ENCODE measurements at places on chromosomes 7 and 10.

DNA sequence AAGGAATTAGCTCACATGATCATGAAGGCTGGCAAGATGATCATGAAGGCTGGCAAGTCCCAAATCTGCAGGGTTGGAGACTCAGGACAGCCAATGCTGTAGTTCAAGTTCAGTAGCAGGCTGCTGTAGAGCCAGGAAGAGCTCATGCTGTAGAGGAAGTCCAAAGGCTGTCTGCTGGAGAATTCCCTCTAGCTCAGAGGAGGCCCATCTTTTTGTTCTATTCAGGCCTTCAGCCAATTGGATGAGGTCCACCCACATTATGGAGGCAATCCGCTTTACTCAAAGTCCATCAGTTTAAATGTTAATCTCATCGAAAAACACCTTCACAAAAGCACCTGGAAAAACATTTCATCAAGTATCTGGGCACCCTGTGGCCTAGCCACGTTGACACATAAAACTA, 24.8 kb upstream of the FAM171A1 start:
- DNase-seq, result no peak

- DNase-seq, result no peak
Observed at GRCh38 chr10:122132331-122132755, 138.8 kb upstream of the BTBD16 start.

GRCh38 chr10:84537447-84537931, 209.1 kb downstream of the CCSER2 start:
- DNase-seq, result peak; percentile 44

DNA sequence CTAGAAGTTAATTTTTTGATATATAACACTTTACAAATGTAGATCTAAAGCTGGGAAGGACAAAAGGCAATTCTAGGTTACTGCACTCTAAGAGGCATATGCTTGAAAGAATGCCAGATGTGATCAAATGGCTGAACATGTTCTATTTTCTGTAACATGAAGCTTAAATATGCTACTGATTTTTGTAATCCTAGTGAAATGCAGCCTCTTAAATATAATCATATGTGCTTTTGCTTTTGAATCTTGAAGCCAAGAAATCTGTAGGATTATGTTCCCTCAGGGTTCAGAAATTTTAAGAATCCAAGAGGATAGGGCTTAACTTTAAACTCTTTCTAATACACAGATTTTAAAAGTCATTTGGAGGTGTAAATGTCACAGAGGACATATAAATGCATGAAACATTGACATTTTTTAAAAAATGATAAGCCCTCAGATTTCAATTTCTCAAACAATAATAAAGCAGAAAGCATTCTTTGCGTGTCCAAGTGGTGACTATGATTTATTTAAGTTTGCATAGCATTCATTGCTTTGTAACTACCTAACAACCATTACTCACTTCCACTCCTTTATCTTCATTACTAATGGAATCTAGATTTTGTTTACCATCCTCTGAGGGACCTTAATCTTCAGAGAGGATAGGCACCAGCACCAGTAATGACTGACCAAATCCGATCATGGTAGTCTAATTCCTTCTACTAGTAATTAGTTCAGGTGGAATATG, 170.4 kb downstream of the MAGI2 start:
- peak; percentile 39 for DNase-seq

- DNase-seq, result no peak
Observed at GRCh38 chr7:95316588-95316987, 7.7 kb downstream of the PON1 start.

DNA sequence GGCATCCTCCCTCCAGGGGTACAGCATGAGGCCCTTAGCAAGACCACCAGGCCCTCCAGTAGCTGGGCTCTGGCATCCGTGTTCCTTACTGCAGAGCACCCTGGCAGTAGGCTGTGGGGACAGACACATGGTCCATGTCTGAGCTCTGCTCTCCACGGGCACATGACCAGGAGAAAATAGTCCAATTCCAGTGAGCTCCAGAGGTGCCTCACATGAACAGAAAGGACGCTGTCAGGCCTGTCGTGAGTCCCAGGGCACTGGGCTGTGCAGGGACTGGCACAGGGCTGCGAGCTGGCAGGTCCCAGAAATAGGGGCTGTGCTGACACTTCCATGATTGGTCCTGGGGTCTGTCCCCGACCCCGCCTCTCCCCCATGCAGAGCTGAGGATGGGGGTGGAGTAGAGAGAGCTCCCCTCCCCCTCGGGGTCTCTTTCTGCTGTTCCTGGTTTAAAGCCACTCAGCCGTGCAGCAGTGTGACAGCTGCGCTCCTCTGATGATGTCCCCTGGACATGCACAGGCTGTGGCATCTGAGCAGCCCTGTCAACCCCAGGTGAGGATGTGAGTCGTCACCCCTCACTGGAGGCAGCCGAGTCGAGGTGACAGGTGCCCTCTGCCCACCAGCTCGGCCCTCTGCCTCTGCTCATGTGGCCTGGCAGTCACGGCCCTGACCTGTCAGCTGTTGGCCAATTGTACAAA, 25.2 kb upstream of the ZNF488 start:
- peak; percentile 4 for DNase-seq

GRCh38 chr7:130865408-130866236, 131.6 kb upstream of the KLF14 start:
- no peak for DNase-seq

DNA sequence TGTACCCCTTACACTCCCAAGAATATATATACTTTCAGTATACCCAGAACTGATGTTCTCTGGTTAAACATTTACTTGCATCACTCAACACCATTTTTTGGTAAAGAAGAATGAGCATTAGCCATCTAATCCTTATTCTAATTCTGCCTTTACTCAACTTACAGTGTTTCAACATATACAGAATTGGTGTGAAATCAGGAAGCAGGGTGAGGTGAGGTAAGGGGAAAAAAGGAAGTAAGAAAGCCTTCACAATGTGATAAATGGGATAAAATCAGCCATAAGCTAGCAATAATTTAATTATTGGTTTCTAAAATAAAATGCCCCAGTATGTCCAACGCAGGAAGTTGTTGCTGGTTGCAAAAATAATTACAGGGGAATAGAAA, 605.4 kb downstream of the KCNMA1 start:
- DNase-seq, result no peak

DNA sequence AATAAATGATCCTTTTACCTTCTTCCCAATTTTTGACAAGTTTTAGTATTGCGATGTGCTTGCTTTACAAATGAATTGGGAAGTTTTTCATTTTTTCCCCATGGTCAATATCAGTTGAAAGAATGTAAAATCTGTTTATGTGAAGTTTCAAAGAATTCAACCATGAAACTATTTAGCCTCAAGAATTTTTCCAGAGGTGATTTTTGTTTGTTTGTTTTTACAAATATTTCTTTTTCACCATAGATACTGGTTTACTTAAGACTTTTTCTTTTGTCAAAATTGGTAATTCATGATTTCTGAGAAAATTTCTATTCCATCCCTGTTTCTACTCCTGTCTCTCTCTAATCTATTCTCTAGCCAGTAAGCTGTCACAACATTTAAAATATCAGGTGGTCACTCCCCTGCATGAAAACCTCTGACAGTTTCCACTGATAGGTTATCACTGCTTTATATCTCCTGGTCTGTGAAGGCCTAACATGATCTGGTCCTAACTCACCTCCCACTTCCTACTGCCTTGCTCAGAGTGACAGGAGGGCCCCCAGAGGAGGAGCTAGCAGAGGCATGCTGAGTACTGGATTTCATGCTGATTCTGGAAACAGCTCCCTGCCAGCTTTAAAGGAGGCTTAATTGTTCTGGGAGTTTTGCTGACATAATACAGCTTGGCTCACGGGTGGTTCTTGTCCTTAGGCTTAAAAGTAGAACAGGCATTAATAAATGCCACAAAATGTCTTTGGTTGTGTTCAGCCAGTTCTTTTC, 7.6 kb upstream of the ARMS2 start:
- no peak for DNase-seq

DNA sequence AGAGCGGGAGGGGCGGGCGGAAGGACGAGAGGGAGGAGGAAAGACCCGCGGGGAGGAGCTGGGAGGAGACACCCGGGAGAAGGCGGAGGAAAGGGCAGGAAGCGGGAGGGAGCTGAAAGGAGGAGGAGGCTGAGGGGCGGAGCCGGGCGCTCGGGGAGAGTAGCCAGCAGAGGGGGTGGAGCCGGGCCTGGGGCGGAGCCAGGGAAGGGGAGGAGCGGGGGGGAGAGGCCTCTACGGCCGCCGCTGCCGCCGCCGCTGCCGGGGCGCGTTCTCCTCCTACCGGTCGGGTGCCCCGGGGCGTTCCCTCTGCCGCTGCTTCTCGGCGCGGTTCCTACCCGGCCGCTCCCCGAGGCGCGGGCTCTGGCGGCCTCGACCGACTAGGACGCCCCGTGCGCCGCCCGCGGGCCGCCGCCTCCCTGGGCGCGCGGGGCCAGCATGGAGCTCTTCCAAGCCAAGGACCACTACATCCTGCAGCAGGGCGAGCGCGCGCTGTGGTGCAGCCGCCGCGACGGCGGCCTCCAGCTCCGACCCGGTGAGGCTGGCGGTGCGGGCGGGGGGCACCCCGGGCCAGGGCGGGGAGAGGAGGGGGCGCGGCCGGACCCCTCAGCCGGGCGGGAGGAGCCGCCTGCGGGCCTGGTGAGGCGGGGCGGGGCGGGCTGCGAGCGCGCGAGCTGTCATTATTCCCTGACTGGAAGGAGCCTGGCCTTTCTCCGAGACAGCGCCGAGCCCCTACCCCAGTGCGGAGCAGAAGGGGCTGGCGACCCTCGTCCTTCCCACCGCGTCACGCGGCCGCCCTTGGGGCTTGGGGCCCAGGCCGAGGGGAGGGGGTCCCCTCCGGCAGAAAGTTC, at the start of gene INPP5F:
Gene INPP5F, plus strand, starts transcription at position 223 of the 848 bp plus-strand sequence. Its CDS starts 213 bp downstream, at position 436.
- DNase-seq, result peak; percentile 70

DNA sequence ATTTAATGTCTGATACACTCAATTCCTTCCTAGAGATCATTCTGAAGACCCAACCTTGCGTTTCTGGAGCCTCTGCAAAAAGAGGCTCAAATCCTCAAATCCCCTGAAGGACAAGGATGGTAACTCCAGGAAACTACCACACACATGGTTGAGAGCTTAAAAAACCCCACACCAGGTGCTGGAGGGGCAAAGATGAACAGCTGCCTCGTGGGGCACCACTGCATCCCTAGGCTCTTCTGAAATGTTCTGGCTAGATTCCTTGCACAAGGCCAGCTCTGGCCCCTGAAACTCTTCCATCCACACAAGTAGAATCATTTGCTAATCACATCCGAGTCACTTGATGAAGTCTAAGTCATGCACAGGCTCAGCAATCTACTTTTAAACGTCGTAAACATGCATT, 286.6 kb downstream of the ELMO1 start:
- DNase-seq, result no peak

GRCh38 chr7:134669845-134670373, 23.3 kb downstream of the BPGM start:
- no peak for DNase-seq

GRCh38 chr7:139124084-139124914, 14.8 kb upstream of the ZC3HAV1 start:
- DNase-seq, result no peak

GRCh38 chr10:60384011-60384410, 5.7 kb downstream of the ANK3 start:
- no peak for DNase-seq

DNA sequence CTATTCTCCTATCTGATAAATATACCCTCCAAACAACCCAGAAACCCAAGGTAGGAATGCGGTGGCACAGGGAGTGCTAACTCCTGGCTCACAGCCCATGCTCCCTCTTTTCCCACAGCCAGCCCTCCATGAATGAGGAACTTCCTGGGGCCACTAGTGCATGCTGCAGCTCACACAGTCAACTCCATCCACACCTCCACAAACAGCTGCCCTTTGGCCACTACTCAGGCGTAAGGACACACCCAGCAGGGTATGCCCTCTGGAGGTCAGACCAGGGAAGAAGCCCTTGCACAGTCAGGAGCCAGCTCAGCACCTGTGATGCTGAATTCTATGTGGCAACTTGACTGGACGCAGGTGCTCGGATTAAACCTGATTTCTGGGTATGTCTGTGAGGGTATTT, 85.2 kb upstream of the PIK3CG start:
- no peak for DNase-seq

DNA sequence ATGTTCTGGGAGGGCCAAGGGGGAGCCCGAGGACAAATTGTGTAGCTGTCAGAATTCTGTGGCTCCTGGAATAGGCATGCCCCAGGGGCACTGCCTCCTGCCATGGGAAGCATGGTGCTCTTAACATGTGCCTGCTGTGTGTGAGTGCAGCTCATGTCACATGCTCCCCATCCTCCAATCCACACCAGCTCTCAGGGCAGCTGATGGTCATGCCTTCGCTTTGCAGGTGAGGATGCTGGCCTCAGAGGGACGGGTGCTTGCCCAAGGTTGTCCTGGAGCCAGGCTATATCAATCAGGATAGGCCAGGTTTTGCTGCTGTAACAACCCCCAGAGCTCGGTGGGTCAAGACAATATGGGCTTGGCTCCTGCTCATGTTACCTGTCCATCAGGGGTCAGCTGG, 303.4 kb downstream of the RPS24 start:
- no peak for DNase-seq

DNA sequence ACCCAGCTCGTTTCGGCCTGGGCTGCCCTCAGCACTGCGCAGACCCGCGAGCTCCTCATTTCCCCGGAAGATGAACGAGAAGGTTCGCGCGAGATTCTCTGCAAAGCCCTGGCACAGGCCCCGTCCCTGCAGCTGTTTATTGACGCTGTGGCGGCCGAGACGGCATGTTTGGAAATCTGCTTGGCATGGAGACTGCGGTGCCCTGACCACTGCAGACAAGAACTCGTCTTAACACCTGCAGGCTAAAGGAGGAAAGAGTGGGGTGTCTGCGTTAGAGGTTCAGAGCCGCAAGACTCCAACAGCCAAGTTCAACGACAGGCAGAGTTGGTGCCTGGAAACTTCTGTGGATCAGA, 125.6 kb downstream of the DNAJB6 start:
- DNase-seq, result no peak

GRCh38 chr10:3067118-3067858, at the start of gene PFKP:
Gene PFKP, plus strand, starts transcription at chr10:3067548. Its CDS starts 48 bp downstream, at chr10:3067596.
- peak; percentile 3 for DNase-seq

- no peak for DNase-seq
Observed at GRCh38 chr7:46449743-46450142, 528.7 kb upstream of the IGFBP3 start.

- no peak for DNase-seq
Observed at GRCh38 chr7:36787933-36788378, 63.7 kb upstream of the AOAH start.

DNA sequence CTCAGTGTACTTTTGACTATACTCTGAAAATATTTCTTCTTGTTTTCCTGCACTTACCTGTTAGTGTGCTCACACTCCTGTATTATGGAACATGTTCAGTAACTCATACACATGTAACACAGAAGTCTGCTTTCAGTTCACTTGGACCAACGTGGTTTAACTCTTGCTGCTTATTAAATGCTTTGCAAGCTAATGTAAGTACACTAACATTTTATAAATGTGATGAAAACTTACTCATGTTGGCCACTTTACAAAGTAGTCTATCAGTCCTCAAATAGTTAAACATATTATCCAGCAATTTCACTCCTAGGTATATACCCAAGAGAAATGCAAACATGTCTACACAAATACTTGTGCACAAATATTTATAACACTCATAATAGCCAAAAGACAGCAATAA, 98.4 kb downstream of the UBE2H start:
- no peak for DNase-seq

- DNase-seq, result no peak
Observed at GRCh38 chr7:348962-349743, 59.2 kb downstream of the FOXL3 start.

All from NCI-H1694 treated with DMSO at 0.1 percent for 48 hours (cell line).